ENCODE measurements at places on chromosomes 3 and 15.
A peak's percentile ranks its signal among the peaks of the same experiment; 100 is the strongest.

GRCh38 chr3:70856414-70857162 lies 544.1 kb upstream of the MDFIC2 start:
- DNase-seq = no peak

DNA sequence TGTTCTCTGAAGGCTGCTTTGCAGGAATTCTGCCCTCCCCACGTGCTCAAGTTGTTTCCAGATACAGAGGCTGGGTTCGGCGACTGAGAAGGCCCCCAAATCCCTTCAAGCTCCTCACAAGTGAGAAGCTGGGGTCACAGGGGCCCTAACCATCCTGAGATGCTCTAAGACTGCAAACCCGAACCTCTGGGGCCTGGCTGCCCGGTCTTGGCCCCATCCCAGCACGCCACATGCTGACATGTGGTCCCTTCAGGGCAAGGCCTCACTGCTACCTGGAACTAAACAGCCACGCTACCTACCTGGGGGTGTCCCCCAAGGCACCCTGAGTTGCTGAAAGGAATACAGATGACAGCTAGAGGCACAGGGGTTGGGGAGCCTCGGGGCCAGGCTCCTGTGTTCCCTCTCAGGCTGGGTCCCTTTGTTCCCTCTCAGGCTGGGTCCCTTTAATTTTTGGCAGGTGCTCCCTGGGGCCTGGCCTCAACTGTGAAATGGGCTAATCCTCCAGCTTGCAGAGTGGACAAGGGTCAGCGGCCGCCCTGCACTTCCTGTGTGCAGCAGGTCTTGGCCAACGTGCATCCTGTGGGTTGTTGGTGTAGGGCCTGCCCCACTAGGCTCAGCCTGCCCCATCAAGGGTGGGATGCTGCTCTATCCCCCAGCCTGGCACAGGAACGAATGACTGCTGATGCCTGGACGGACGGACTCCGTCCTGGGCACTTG lies 32.5 kb downstream of the KLHL25 start:
- no peak for DNase-seq

- peak; percentile 34 for DNase-seq
These were observed 23.7 kb downstream of the PRR23E start for GRCh38 chr3:127216415-127217261.

GRCh38 chr3:34856081-34856947 lies 783.0 kb upstream of the ARPP21 start:
- DNase-seq = no peak

- no peak for DNase-seq
These were observed 29.9 kb upstream of the RAB11A start for GRCh38 chr15:65839354-65839901.

GRCh38 chr3:100702082-100702979 lies 7.0 kb upstream of the TFG start:
- DNase-seq = no peak

DNA sequence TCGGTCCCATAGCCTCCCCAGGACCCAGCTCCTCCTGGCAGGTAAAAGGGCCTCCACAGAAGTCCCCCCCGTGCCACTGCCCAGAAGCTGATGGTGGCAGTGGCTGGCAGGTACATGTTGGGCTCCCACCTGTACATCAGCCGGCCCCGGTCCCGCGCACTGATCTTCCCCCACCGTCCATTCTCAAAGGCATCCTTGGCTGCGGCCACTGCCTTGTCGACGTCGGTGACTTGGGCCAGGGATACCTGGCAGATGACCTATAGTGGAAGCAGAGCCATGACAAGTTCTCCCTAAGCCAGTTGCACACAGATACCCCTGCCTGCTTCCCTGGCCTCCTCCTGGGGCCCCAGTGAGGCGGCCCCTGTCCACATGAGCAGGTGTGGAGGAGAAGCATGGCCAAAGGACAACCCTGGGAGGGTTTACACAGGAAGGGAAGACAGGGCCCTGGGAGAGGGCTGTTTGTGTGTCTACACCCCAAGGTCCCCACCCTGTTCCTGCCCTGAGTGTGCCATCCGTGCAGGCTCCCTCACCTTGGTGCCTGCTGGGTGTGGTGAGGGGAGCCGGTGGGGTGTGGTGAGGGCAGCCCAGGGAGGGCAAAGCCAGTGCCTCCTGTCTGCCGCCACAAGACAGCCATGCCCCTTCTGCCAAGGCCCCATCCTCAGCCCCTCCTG lies 44.8 kb downstream of the ALDH1L1 start:
- peak; percentile 60 for DNase-seq

DNA sequence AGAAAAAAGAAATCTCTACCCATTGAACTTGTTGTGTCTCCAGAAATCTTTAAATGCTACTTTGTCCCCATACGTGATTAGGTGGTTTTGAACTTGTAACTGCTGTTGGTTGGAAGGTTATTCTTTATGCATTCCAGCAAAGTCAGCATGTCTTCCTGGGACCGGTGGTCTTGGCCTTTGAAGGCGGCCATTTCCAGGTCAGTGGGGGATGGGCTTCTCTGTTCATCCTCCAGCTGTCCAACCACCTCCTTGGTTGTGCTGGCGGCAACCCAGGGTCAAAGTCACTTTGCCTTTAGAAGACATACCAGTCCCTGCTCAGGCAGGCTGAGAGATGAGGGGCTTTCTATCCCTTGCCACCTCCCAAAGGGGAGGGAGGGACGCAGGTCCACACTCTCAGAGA lies 37.9 kb upstream of the ARL8B start:
- DNase-seq = no peak

GRCh38 chr15:94576889-94577533 lies 345.6 kb downstream of the MCTP2 start:
- no peak for DNase-seq

DNA sequence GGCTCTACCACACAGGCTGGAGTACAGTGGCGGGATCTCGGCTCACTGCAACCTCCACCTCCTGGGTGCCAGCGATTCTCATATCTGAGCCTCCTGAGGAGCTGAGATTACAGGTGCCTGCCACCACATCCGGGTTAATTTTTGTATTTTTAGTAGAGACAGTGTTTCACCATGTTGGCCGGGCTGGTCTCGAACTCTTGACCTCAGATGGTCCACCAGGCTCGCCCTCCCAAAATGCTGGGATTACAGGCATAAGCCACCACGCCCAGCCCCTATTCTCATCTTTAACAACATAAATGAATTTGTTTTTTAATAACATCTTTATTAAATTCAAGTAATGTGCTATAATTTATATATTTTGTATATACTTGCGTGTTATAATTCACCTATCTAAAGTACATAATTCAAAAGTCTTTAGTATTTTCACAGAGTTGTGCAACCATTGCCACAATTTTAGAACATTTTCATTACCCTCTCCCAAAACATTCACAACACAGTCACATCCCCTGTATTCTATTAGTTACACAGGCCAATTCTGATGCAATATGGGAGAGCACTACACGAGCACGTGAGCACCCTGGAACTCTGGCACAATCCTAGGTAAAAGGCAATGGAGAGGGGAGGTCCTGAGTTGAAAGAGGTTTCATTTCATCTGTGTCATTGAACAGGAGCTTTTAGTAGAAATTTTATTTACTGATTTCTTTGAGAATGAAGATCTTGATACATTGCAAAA lies 21.2 kb upstream of the MTMR14 start:
- no peak for DNase-seq

GRCh38 chr3:15645740-15646501 lies 44.4 kb downstream of the BTD start:
- no peak for DNase-seq

DNA sequence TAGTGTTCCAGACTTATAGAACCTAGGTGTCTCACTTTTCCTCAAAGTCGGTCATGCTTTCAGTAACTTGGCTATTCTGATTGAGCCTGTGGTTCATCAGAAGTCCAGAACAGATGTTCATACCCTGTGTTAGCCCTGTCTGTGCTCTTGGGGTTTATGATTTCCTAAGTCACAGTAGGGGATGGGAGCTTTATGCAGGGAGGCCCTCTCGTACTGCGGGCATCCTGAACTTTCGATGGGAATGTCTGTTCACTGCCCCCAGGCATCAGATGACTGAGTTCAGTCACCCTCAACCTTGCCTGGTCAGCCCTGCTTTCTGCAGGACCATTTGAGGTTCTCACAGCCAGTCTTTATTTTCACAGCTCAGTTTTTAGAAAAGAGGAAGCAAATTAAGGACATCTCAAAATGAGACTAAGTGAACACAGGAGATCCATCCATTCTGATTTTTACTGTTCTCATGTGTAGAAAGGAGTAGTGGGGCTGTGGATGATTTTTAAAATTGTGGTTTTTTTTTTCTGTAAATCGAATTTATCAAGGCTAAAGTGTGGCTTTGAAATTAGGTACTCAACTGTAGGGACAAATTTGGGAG lies 71.3 kb downstream of the CMTM8 start:
- DNase-seq = no peak

DNA sequence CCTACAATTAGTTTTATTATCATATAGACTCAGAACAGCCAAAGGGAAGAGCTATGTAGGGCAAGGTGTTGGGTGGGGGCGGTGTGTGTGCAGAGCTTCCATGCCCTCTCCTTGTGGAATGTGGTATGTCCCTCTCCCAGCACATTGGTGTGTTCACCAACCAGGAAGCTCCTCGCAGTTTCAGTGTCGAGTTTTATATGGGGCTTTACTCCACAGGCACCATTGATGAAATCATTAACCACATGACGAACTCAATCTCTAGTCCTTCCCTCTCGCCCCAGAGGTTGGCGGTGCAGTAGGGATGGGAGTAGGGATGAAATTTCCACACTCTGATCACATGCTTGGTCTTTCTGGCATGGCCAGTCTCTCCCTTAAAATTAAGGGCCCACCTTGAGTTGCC lies 13.6 kb upstream of the SRP14 start:
- peak; percentile 7 for DNase-seq

- DNase-seq = no peak
These were observed 31.1 kb upstream of the INSYN1 start for GRCh38 chr15:73784291-73784690.

GRCh38 chr3:81299481-81299880 lies 462.0 kb downstream of the GBE1 start:
- no peak for DNase-seq

GRCh38 chr3:13783476-13783875 lies 96.4 kb downstream of the WNT7A start:
- DNase-seq = no peak

DNA sequence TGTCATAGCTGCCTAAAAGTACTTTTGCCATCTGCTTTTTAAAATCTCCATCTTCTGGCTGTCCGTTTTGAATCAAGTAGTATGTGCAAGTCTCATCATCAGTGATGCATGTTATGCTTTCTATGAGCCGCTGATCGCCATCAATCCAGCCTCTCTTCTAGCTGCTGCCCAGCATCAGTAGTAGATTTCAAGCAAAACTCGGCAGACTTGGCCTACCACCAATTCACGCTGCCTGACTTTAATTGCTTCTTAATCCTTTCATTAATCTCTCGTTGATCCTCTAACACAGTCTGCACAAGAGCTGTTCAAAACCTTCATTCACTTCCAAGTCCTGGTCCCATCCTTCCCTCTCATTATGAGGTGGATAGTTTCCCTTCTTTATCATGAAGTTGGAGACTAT lies 104.9 kb downstream of the NSUN3 start:
- no peak for DNase-seq

Measured in type B pancreatic cell (in vitro differentiated cells).